Inflammatory macrophage (primary cell): ENCODE measurements at places on chromosomes 4 and X.

DNA sequence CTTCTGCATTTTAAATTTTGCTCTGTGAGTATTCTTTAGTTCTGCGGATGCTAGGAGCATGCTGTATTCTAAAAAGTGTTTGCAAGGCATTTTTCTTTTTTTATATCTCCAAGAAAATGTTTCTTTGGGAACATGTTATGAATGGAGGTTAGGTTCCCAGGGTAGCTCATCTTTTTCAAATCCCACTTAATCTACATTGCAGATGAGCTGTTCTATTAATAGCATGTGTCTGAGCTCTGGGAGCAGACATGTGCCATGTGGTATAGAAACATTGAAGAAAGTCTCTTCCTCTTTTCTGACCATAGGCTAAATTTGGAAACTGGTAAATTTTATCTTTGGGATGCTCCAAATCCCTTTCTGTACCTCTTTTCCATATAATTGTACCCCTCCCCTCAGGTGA, 23.2 kb downstream of the DIAPH2 start:
- peak; percentile 7 for DNase-seq

GRCh38 chrX:7055386-7056137, 92.0 kb upstream of the STS start:
- no peak for DNase-seq

GRCh38 chr4:41028392-41029076, 185.8 kb downstream of the APBB2 start:
- no peak for DNase-seq

DNA sequence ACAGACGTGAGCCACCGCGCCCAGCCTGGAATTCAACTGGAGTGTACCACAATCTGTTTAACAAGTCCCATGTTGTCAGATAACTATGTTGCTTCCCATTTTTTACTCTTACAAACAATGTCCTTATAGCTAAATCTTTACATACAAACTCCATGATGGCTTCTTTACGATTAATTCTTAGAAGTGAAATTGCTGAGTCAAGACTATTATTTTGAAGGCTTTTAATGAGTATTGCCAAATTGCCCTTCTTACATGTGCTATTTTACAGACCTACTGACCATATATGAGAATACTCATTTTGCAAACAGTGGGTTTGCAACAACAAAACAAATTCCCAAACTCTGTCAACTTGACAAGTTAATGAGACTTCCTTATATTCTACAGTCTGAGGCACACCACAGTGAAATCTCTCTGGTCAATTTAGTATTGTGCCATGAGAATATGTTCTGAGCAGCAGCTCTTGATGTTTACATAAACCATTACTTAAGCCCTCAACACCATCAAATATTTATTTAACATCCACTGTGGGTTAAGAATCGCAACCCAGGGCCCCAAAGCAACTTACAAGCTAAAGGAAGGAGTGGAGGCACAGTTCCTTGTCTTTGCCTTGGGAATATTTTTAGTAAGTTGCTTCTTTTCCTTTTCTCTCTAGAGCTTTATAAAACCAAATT, 128.5 kb downstream of the SPRY1 start:
- no peak for DNase-seq

GRCh38 chrX:2589186-2590020, 88.6 kb upstream of the DHRSX start:
- no peak for DNase-seq

GRCh38 chr4:109702950-109703663, at the start of gene CASP6:
CASP6 (minus strand) TSS chr4:109703445; CDS start chr4:109703395, 50 bp downstream.
- DNase-seq, result peak; percentile 84

- no peak for DNase-seq
Observed at GRCh38 chrX:24464498-24464835, 619 bp upstream of the PDK3 start.

GRCh38 chrX:135295238-135295943, 13.9 kb upstream of the ETDC start:
- DNase-seq, result peak; percentile 45

DNA sequence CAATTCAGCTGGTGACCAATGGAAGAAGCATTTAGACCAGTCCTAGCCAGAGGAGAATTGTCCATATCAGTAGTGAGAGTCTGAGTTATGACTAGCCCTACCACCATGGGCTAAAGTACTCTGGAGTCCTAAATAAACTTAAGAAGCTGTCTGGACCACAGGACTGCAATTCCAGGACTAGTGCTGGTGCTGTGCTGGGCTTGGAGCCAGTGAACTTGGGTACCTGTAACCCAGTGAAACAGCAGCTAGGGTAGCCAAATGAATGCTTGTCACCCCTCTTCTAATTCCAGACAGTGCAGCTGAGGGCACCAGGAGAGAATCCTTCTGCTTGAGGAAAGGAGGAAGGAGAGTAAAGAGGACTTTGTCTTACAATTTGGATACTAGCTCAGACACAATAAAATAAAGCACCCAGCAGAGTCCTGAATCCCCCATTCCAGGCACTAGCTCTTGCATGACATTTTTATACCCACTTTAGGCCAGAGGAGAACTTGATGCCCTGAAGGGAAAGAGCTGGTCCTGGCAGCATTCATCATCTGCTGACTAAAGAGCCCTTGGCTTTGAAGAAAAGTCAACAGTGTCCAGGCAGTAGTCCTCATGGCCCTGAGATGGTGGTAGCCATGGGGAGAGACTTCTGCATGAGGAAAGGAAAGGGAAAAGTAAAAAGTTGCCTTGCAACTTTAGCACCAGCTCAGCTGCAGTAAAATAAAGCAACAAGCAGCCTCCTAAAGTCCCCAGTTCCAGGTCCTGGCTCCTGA, 2675.7 kb downstream of the PCDH7 start:
- DNase-seq, result no peak

DNA sequence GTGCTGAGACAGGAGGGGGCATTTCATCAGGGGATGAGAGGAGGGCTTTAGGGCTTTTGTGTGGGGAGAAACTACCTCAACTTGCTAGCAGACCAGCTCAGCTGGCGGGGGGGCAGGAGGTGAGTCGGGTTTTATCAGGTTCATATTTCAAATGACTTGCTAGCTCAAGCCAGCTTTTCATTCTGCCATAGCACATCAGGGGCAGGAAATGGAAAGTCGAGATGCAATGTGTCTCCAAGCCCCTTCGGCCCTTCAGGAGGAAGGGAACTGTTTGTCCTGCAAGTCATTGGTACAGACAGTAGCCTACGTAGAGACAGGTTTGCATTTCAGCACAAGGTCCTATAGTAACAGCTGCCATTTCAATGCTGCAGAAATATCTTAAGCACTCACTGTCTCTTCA, 194.1 kb downstream of the PTTG2 start:
- no peak for DNase-seq

- no peak for DNase-seq
Observed at GRCh38 chr4:8915201-8916200, 43.9 kb upstream of the HMX1 start.

DNA sequence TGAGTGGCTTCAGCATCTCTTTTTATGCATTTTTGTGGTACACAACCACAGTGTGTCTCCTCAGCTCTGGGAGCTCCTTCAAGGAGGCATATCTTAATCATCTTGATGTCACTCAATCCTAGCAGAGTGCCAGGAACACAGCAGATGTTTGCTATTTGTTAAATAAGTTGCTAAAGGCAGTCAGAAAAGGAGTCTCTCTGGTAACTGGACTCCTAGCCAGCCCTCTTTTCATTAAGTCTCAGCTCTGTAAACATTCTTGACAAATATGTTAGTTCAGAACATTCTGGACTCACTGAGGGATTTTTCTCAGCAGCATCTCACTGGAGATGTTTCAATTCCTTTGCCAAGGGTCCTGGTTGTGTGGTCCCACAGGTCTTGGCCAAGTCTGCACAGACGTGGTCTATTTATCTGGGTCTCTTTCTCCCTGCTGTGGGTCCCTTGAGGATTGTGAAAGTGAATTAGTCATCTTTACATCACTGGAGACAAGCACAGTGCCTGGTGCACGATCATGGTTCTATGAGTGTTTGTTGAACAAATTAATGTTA, 20.3 kb upstream of the FAM9C start:
- no peak for DNase-seq

DNA sequence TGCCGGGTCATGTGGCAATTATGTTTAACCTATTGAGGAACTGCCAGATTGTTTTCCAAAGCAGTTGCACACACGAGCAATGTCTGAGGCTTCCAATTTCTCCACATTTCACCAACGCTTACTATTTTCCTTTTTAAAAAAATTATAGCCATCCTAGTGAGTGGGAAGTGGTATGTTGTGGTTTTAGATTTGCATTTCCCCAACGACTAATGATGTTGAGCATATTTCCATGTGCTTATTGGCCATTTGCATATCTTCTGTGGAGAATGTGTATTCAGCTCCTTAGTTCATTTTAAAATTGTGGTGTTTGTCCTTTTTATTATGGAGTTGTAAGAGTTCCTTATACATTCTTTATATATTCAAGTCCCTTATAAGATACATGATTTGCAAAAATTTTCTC, 60.2 kb downstream of the MTMR1 start:
- DNase-seq, result no peak

DNA sequence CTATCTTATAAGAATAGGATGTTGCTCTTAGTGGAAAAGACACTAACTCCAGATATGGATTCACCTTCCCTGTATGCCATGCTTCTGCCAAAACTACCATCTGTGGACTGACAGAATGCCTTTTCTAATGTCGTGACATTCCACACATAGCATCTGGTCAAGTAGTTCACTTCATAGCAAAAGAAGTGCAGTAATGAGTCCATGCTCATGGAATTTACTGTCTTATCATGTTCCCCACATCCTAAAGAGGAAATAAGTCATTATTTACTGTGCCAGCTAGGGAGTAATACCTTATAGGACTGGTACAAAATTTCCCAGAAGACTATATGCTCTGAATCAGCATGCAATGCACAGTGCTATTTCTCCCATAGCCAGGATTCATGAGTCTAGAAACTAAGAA, 562.4 kb downstream of the TLL1 start:
- DNase-seq, result no peak

DNA sequence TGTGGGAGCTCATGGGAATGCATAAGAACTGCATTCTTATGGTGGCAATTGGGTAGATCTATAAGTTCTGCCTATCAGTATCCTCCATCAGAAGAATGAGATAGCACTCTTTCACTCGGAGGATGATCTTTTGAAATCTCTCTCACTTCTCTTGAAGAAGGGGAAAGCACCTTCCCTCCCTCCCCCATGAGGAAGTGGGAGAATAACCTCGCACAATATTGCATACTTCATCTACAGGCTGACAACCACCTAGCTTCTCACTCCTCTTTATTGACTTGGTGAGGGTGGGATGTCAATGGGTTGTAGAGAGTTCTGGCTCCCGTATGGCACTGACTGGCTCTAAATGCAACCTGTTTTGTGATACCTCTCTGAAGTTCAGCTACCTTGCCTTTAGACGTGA, 146.7 kb upstream of the SPOCK3 start:
- no peak for DNase-seq

DNA sequence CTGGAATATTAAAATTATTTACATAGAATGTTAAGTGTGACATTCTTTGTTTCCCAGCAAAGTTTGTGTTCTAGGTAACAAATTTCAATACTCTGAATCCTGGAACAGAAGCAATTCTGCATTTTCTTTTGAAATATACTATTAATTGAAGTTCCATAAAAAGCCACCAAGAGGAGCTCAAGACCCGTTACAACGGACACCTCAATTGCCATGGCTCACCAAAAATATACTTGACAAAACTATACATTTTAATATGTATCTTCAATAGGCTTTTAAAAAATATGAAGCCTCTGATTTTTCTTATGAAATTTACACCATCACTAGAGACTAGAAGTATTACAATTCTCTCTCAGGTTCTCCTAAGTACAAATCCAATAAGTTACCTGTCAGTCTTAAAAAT, 111.4 kb downstream of the NYX start:
- DNase-seq, result peak; percentile 47

DNA sequence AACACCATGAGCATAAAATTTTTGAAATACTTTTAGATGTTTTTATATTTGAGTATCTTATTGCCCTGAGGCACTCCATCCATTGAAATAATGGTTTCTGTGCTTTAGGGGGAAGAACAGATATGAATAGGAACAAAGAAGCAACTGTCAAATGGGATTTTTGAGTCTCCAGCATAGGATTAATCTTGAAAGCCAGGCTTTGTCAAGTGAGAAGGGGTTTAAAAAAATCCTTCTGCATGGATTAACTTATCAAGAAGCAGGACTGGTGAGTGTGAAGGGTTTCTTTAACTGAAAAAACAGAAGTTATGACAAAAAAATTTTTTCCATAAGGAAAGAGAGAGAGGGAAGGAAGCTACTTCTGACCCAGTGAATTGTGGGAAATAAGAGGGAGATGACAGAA, 7.6 kb upstream of the NUDT9 start:
- DNase-seq, result no peak

GRCh38 chrX:54633641-54634040, 103.6 kb downstream of the GNL3L start:
- no peak for DNase-seq

DNA sequence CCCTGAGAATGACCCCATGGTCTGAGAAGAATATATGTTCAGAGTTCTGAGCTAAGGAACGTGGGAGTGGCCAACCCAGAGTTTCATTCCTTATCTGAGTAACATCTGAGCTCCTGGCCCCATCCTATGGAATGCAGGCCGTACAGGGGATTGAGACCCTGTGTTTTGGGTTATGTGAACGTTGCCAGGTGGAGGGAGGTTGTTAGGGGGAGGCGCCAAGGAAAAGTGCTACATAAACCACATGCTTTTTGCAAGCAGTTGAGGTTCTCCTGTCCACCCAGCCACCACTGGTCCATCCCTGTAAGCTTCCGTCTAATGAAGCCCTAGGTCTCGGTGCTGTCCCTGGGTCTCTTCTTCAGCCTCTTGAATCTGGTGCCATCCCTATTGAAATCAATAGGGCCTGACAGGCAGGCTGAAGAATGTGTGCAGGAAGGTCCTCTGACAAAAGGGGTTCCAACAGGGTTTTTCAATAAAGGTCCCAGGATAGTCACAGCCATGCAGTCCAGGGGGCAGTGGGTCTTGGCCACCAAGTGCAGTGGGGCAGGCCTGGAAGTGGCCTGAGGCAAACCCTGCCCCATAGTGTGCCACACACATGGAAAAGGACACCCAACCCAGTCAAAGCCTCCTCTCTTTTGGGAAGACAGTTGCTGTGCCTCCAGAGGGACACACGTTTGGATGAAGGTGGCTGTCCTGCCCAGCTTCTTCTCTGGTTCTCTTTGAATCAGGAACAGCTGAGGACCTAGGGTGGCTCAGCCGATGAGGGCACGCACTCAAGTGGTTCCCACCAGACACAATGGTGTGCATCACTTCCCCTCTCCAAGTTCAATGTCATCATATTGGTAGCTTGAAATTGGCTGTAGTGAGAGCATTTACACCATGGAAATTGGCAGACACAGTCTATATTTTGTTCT, 53.5 kb downstream of the HTRA3 start:
- DNase-seq, result no peak
